Activated CD8-positive, alpha-beta memory T cell treated with anti-CD3 and anti-CD28 coated beads, Interleukin-2, amount 50 U/mL, for 4 hours (primary cell): ENCODE measurements at places on chromosomes 2 and 18.

- DNase-seq: peak; percentile 22
These were observed 21.9 kb upstream of the USP14 start for GRCh38 chr18:136433-136832.

- no peak for DNase-seq
These were observed 25.1 kb upstream of the FANCL start for GRCh38 chr2:58266211-58266610.

DNA sequence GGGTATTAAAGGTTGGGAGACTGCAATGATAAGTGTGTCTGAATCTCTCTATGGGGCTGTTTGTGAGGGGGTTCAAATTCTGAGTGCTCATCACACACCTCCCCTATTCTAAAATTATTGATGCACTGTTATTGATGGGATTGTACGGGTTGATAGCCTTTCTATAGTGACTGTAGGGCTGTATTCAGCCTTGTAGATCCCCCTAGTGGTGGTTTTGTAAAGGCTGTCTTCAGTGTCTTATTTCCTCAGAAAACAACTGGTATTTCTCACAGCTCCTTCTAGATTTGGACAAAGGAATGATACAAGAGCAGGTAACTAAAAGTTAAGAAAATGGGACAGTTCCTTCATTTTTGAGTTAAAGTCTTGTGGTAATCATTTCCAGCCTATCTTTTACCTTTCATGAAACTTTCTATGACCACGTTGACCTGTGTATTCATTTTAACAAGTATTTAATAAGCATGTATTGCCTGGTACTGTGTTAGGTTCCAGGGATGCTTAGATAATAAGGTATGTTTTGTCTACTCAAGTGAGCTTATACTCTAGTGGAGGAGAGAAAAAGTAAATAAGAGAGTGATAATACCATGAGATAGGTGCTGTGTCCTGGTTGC is 21.2 kb downstream of the SMAD4 start:
- DNase-seq: no peak

- no peak for DNase-seq
These were observed 391.2 kb downstream of the FBXO15 start for GRCh38 chr18:73756256-73757091.

GRCh38 chr2:60962528-60962927 is 55.0 kb upstream of the PEX13 start:
- DNase-seq: no peak

DNA sequence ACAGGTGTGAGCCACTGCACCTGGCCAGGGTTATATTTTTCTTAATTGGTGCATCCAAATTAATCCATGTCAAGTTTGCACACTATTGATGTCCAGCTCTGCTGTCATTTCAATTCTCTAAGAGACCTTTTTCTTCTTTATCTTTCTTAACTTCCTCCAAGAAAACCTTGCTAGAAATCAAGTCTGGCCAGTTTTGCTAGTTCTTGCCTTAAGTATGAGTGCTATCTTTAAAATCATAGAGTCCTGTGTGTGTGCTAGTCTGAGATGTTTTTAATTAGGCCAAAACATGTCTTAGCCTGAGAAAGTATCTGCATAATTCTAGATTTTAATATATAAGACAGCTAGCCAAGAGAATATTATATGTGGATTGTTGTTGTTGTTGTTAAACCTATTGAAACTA is 56.2 kb upstream of the SLC39A10 start:
- DNase-seq: no peak

DNA sequence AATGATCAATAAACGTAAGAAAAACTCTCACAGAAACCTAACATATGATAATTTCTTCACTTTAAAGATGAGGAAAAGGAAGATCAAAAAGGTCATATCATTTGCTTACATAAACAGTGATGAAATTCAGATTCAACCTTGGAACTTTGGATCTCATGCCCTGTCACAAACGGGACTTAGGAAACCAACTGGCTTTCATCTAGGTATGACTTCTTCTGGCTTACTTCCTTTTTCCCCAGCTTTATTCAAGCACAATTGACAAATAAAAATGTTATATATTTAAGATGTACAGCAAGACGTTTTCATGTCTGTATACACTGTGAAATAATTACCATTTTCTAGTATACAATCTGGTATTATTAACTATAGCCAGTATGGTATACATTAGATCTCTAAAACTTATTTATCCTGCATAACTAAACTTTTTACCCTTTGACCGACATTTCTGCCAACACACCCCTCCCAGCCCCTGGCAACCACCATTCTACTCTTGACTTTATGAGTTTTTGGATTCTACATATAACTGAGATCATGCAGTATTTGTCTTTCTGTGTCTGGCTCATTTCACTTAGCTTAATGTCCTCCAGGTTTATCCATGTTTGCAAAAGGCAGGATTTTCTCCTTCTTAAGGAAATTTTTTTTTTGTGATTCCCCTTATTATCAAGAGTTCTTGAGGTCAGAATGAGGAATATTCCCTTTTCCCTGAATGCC is 46.0 kb upstream of the COBLL1 start:
- DNase-seq: no peak

GRCh38 chr2:175449616-175450015 is 268.1 kb upstream of the ATP5MC3 start:
- no peak for DNase-seq

- DNase-seq: no peak
These were observed 818 bp upstream of the CCDC141 start for GRCh38 chr2:179050755-179051154.

DNA sequence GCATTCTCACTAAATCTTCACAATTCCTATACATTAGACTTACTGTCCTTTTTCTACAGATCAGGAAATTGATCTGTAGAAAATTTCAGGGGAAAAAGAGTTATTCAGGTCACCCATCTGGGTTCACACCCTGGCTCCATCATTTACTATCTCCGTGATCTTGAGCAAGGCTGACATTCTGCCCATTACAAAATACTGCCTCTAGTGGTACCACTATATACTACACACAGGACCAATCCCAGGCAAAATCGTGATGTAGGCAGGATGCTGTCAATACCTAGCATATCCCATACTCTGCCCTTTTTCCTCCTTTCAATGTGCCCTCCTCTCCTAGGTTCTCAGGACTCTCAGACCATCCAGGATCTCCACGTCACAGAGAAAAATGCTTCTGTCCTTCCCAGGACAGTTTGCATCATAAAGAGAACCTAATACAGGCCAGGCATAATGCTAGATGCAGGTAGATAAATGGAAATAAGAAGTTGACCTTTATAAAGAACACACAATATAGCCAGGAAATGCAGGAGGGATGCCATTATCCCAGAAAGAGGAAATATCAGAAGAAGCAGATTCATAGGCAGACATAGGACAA is 101.9 kb downstream of the CDH20 start:
- DNase-seq: no peak

DNA sequence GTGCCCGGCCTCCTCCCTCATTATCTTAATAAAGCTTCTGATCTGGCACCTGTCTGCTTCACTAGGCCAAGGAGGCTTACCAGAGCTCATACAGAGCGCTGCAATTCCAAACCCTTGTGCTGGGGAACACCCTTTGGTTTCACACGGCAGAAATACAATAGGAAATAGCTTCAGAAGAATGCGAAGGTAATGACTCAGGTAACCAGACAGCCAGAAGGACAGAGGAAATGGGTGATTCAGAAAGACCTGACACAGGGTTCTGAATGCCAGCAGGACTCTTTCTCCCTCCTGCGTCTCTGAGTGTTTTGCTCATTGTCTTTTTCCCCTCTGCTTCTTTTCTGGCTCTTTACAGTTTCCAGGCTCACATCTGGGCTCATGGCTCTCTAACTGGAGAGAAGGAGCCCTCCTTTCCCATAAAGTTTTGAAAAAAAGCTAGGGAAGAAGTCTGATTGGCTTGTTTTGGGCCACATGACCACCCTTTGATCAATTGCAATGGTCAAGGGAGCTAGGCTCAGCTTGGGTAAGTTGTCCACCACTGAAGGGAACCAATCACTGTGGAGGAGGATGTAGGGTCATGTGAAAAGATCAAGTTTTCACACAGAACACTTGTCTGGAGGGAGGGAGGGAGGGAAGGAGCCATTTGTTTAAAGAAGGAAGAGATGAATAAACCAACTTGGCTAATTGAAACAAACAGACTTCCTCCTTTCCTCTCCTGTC is 90.5 kb upstream of the UPP2 start:
- no peak for DNase-seq

GRCh38 chr2:72961853-72962468 is 44.6 kb downstream of the EMX1 start:
- DNase-seq: no peak

DNA sequence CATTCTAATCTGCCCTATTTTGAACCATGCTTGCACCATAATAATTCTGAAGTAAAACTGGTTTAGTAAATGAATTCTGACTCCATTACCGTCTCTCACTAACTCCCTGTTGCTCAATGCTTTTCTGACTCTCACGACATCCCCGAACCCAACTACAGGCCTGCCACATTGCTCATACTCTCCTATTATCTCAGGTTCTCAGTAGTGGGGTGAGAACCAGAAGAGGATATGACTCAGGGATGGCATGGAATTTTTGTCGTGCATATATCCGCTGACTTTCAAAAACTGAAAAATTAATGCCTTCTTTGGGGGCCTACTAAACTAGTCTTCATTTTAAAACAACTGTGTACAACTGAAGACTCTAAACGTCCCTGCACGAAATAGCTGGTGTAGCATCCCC is 34.3 kb downstream of the NETO1 start:
- DNase-seq: no peak

DNA sequence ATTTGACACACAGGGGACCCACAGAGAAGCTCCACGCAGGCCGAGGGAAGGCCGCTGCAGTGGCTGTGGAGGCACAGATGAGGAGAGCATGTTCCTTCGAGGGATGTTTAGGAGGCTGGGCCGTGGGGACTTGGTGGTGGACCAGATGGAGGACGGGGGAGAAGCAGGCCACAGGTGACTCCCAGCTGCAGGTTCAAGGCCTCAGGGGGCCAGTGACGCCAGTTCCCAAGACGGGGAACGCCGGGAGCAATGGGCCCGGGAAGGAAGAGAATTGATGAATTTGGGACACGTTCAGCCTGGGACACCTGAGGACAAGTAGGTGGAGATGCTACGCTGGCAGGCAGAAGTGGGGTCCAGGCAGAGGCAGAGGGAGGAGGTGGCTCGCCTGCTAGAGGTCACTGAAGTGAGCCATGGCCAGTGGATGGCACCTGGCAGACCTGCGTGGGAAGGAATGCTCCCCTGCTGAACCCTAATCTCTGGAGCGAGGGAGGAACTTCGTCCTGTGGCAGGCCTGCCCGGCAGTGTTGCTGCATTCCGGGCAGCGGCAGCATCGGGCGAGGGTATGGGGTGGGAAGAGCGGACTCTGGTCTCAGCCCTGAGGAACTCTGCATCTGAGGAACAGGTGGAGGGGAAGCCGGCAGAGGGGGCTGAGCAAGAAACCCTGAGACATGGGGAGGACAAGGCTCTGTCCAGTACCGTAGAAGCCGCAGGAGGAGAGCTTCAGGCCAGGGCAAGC is 25.2 kb upstream of the HPCAL1 start:
- DNase-seq: no peak

- no peak for DNase-seq
These were observed 9.2 kb downstream of the SERPINE2 start for GRCh38 chr2:224029876-224030275.

DNA sequence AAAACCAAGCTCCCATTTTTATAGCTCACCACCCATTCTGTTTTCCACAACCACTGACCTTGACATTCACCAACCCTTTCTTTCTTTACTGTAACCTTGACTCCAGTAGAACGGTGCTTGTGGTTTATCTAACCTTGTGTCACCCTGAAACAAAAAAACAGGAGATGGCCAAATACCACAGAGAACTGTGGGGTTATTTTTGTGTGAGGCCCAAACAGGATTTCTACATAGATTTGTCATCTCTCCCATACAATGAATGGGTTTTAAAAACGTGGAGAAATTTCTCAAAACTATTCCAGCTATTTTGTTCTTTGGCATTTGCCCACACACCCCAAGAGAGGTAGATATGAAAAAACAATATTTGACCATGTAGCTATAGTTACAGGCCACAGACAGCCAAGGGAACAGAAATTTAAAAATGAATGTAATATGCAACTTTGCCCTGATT is 231.3 kb upstream of the TANK start:
- DNase-seq: no peak

GRCh38 chr2:232377841-232378734 is 463 bp upstream of the ALPP start:
- no peak for DNase-seq

DNA sequence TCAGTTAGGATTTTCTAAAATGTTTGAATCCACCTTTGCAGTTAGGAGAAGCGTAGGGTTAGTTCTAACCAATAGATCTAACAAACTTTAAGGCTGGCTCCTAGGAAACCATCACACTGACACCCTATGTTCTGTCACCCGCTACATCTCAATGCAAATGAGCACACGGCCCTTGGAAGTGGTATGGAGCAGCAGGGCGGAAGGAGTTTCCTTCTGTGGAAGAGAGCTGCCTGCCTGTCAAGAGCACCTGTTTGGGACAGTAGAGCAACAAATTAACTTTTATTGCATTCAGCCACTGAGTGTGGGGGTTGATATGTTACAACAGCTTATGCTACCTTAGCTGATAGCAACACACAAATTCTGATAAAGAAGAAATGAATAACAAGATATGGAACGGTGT is 306.9 kb upstream of the RAB6C start:
- DNase-seq: no peak

GRCh38 chr18:55781481-55781957 is 193.5 kb upstream of the TCF4 start:
- DNase-seq: no peak

- DNase-seq: no peak
These were observed 3.8 kb downstream of the VSNL1 start for GRCh38 chr2:17544256-17544655.

DNA sequence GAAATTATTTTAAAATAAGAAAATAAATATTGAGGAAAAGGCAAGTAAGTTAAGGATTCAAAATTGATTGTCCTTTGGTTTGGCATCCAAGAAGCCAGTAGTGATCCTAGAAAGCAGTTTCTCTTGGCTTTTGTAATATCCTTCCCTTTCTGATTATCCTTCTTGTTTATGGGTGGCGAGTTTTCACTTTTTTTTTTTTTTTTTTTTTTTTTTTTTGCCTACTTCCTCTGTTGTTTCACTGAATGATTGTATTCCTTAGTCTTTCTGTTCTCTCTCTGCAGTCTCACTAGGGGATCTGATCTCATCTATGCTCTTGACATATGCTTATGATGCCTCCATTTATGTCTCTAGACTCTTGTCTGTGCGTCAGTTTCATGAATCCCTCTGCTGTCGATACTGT is 4.2 kb downstream of the NAPG start:
- no peak for DNase-seq

- DNase-seq: no peak
These were observed 13.6 kb downstream of the MRO start for GRCh38 chr18:50806208-50806616.

GRCh38 chr2:44372246-44372645 is 10.5 kb downstream of the CAMKMT start:
- DNase-seq: no peak

- no peak for DNase-seq
These were observed 8.0 kb upstream of the MBP start for GRCh38 chr18:77140439-77141109.
